ENCODE measurements at places on chromosomes 7 and 10. TPM values are rescaled to one million over a fixed set of nuclear protein-coding genes. Genes with fewer than 3 reads are reported as not detected.

VWC2 gene
- not detected for total RNA-seq

ADAM12 gene
- 8.1 TPM for total RNA-seq

SRI gene
- total RNA-seq: 82.4 TPM

NEUROD6 gene
- total RNA-seq: not detected

TMEM229A gene
- under 0.01 TPM for total RNA-seq

ATP6V0E2 gene
- total RNA-seq: 24.4 TPM

All from epithelial cell of alveolus of lung (primary cell).